ENCODE measurements at places on chromosomes 7 and 10.

DNA sequence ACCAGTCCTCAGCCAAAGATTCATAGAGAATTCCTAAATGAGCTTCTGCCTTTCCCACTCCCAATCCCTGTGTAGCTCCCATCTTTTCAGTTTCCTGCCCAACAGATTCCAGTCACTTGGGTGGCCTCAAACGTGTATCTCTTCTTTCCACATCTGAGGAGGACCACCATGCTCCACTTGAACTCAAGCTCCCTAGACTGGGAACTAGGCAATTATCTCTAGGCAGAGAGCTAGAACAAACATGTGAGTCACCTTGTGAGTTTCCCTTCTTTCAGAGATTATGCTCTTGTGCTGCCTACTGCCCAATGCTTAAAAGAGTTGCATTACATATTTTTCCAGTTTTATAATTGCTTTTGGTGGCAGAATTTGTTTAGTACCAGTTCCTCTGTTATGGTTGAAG, 178.0 kb downstream of the MDFIC start:
- no peak for DNase-seq

DNA sequence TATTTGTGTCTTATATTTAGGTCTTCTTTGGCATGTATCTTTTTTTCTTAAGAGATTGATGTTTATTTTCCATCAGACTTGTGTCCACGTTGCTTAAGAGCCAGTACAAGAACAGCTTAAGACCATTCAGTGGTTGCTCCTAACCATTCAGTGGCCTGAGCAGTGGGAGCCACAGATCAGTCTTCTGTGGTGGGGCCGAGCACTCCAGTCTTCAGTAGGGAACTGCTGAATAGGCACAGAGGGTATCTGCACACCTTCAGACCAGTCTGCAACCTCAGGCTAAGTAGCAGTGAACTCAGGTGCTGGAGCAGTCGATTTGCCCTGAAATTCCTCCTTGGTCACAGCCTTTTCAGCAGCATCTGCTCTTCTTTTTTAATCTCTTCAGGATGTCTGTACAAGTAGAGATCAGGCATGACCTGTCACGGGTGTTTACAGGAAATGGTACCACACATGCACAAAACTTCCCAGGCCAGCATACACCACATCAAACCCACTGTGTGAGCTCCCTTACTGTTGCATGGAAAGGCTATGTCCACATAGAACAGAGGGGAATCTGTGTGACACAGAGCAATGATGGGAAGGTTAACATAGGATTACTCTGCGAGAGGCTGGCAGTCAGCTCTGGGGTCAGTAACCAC, 51.5 kb downstream of the FAM107B start:
- no peak for DNase-seq

DNA sequence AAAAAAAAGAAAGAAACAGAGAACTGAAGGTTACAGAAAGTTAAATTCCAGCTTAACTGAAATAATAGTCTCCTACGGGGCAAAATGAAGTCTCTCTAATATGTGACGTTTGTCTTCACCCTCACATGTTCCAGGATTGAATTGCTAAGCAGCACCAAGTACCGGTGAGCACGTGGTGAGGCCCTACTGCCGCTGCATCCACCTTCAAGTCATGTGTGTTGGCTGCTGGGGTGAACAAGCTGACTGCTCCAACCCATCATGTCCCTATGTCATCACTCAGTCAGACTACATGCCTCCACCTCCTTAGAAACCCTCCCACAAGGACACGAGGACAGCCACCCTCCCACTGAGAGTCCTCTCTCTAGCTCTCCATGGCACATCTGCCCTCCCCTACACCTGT, 35.4 kb upstream of the NPFFR1 start:
- DNase-seq = no peak

DNA sequence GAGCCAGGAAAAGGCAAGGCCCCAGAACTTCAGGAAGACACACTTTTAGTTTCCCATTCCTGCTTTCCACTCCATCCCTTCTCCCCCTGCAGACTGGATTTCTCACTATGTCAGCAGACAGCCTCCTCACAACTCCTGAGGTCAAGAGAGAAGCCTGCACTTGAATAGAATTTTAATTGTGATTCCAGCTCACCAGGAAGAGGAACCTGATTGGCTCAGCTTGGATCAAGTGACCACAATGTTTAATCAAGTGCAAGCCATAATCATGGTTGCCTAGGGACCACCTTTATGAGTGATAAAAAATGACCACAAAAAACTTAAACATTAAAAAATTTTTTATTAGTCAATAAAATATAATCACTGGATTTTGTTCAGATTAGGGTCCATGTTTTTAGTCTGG, 244.7 kb upstream of the RHOBTB1 start:
- no peak for DNase-seq

GRCh38 chr7:37419496-37419895, 29.2 kb downstream of the ELMO1 start:
- DNase-seq = no peak

DNA sequence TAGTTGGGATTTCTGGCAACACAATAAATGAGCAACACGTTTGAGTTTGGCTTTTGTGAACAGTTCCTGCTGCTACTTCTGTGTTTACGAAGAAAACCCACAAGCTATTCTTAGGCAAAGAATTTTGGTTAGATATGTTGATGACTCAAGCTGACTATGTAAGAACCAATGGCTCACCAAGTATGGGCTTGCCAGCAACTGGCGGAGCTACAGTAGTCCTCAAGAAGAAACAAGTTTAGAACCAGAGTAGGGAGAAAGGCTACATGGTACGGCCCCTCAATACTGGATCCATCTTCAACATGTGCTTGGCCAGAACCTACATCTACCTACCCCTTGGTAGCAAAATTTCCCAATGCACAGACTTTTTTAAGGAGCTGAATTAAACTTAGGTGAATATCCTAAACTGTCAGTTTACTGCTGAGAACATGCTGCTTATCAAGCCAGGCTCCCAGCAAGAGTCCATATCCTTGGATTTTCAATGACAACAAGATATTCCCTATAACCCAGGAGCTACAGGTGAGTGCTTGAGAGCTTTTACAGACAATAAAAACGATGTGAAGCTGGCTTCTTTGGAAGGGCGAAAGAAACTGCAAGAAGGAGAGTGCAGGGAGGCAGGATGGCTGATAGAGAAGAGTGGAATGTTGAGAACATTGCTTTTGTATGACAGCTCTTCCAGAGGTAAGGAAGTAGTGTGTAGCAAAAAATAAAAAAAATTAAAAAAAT, 74.3 kb upstream of the ASAH2 start:
- peak; percentile 91 for DNase-seq

DNA sequence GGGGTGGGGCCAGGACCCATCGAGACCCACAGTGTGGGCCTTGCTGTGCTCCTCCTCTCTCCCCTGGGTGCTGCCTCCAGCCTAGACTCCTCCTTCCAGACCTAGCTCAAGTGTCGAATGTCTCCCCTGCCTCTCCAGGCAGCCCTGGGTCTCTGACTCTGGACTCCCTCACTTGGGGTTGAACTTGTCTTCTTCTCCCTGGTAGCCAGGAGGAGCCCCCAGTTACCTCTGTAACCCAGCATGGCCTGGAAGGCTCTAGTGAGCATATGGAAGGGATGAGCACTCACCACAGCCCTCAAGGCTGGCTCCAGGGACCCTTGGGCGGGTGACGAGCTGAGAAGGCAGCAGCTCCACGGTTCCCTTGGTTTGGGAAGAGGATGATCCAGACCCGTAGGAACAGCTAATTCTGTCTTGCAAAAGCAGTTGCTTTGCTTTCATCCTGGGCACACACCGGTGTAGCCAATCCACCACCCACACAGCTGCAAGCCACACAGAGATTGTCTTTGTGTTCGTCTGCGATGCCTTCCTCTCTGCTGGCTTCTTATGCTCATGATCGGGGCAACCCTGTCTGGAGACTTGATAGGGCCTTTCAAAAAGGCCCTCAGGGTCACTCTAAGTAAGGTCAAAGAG, 52.3 kb upstream of the ANTXRL start:
- no peak for DNase-seq

DNA sequence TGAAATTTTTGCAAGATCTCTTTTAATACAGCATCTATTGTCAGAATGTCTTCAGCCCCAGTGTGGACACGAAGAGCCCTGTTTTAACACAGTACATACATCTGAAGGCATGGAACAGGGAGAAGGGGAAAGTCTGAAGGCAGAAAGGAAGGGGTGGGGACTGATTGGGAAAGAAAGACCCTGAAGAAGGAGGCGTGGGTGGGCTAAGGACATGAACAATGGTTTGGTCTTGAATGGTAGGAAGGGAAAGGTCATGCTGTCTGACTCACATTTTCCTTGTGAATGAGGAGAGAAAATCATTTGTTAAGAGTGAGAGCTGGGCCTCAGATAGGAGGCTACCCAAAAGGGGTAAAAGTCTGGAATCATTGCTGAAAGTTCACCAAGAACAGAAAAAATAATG, 297.1 kb downstream of the GALNT17 start:
- DNase-seq = no peak

GRCh38 chr7:156604836-156605695, 35.5 kb upstream of the RNF32 start:
- DNase-seq = no peak

DNA sequence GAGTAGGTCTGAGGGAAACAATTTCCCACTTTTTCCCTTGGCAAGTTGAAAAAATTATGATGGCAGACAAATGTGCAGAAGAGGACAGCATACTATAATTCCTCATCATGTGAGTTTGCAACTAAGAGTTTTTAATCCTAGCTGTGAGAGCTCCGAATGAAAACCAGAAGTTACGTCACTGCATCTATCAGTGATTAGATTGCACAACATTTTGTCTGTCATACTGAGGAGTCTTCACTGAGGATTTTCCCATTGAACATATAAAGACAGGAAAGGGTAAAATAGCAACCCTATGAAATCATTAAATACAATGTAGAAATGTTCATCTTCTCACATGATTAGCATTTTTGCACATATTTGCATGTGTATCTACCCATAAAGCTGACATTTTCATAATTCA, 45.8 kb downstream of the ZNF736 start:
- no peak for DNase-seq

GRCh38 chr10:8130973-8131911, 76.8 kb downstream of the GATA3 start:
- DNase-seq = peak; percentile 13

DNA sequence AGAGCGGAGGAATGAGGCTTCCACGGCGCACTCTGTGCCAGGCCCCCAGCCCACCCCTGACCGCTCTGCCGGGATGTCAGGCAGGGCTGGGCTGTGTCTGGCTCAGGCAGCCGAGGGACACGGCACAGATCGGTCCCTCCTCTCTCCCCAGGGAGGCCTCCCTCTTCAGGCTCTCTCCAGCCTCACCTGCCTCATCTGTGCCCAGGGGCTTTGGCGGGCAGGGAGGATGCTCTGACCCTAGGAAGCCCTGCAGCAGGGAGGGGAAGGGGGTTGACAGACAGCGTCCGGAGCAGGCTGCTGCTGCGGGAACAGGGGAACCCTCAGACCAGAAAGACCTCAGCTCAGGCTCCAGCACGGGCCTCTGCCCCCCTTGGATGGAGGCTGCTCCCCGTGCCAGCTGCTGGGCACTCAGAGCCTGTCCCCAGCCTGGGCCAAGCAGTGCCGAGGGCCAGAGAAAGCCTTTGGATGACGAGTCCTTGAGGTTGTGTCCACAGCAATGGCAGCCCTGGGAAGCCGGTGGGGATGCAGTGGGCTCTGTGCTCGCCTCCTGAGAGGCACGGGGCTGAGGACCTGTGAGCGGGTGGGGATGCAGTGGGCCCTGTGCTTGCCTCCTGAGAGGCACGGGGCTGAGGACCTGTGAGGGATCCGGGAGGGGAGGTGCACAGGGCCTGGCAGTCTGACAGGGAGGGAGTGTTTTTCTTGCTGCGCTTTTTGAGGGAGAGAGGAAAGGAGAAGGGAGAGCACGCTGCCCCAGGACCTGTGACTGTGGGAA, 66.9 kb downstream of the FOXL3 start:
- DNase-seq = no peak

- no peak for DNase-seq
Measured at GRCh38 chr7:142808461-142808801, 37.7 kb downstream of the PRSS2 start.

GRCh38 chr7:158951725-158952124, 95.4 kb downstream of the DYNC2I1 start:
- no peak for DNase-seq

DNA sequence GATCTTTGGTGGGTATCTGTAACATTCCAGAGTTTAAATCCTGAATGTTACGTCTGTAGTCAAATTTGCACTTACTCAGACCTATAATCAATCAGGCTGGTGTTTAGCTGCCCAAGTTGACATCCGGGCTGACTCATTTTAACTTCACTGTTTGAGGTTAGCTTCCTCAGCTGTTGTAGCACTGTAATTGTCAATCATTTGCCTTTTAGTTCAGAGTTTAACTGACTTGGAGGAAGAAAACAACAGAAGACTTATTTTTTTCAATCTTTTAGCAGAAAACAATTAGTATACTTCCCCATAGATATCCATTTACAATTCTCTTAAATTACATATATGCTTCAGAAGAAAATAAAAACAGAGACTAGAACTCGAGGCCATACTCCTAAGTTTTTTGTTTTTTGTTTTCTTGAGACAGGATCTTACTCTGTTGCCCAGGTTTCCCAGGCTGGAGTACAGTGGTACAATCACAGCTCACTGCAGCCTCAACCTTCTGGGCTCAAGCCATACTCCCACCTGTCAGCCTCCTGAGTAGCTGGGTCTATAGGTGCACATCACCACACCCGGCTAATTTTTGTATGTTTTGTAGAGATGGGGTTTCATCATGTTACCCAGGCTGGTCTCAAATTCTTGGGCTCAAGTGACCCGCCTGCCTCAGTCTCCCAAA, 38.5 kb upstream of the LRRC17 start:
- no peak for DNase-seq

DNA sequence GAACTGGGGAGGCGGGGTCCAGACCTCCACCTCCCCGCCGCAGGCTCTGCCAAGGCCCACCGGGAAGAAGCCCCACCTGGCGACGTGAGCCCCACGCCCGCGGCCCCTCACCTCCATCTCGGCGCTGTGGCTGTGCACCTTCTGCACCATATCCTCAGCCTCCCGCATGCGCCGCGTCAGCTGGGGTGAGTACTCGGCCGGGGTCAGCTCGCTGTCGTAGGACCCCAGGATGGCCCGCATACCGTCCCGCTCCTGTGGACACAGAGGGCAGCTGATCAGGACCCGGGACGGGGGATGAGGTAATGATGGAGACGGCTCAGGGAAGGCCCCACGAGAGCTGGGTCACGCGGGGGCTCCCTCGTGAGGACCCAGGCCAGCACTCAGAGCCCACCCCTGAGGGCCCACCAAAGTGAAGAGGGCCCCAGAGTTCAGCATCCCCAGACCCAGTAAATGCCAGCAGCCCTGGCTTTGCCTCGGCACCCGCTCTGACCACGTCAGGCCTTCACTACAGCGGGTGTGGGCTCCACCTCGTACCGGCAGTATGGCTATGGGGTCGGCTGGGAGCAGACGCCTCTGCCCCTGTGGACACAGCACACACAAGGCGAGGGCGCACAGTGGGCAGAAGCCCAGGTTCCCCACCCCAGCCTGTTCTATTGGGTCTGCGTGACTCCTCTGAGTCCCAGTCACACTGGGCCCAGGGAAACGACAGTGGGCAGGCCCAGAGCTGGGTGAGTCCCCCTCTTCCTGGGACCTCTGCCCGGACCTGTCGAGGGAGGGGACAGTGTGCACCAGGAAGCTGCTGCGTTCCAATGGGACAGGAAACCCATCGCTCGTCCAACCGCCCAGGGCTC, 218.1 kb downstream of the MAD1L1 start:
- DNase-seq = no peak

GRCh38 chr7:46153583-46153950, 232.5 kb upstream of the IGFBP3 start:
- no peak for DNase-seq

Measured in AG09309 (cell line).